ENCODE measurements at places on chromosomes 13 and 19.

GRCh38 chr13:26921918-26922317 lies 161.3 kb upstream of the GPR12 start:
- no peak for DNase-seq

- DNase-seq, result no peak
Observed at GRCh38 chr19:50152578-50152977, 10.5 kb downstream of the IZUMO2 start.

DNA sequence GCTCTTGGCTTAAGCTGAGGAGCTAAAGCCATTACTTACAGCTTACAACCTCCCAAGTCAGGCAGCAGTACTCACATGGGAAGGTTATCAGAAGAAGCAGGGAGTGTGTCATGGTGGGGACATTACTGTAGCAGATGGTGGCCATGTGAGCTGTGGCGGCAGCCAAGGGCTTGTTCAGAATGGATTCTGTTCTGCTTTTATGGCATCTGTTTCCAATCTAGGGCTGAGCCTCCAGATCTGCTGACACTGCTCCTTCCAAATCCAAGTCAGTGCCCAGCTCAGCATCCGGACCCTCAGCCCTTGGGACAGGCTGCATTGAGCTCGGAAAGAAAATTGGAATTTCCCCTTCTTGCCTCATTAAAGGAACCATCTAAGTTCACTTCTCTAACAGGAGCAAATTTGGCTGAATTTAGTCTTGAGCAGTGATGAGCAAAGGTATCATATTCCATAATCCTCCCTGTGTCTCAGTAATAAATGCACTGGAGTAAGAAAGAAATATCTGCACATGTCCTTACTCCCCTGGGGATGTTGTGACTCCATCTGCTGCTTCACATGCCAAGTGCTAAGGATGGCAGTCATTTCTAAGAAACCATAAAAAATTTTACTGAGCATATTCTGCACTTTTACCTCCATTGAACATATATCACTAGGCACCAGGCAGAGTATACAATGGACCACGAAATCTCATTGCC lies 73.9 kb downstream of the KCTD12 start:
- no peak for DNase-seq

DNA sequence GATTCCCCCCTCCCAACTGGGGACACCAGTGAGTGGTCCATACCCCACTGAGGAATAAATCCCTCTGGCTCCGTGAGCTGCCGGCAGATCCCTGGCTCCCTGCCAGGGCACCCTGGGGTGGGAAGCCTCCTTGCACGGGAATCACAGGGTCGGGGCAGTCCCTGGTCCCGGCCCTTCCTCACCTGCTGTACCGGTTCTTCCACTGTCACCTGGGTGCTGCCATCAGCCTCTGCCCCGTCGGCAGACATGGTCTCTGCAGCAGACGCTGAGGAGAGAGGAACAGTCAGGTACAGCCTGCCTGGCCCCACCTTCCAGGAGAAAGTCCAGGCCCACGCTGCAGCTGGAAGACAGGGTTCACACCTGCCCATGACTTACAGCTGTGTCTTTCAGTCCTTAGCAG lies 6.3 kb downstream of the PLIN3 start:
- DNase-seq, result no peak
